ENCODE measurements at places on chromosomes 12 and 14.
A peak's percentile ranks its signal among the peaks of the same experiment; 100 is the strongest.

- DNase-seq: no peak
Measured at GRCh38 chr12:107352347-107353081, 259.2 kb upstream of the CRY1 start.

DNA sequence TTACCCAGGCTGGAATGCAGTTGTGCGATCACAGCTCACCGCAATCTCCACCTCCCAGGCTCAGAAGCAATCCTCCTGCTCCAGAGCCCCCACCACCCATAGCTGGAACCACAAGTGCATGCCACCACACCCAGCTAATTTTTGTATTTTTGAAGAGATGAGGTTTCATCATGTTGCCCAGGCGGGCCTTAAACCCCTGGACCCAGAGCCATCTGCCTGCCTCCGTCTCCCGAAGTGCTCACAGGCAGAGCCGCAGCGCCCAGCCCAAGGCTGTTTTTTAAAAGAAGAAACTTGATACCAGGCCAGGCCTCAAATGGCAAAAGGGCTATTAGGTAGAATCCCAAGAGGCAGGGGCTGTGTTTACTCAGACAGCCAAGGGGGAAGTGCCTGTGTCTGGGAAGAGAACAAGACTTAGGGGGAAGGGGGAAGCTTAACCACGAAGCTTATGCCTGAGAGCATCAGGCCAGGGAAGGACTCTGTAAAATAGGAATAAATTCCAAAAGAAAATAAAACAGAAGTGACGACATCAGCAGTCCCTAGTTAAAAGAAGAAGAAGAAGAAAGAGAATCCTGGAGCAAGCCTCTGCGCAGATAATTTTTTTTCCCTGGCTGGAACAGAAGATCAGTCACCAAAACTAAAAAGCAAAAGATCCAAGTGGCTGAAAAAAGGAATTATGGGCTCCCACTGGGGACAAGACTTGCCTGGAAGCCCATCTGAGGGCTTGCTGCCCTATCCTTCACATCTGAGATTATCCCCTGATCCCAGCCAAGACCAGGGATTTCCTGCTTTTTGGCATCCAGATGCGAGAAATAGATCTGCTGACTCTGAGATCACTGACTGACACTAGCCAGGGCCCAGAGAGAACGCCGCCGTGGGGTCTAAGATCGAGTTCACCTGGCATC, 170.5 kb downstream of the NDUFA12 start:
- no peak for DNase-seq

DNA sequence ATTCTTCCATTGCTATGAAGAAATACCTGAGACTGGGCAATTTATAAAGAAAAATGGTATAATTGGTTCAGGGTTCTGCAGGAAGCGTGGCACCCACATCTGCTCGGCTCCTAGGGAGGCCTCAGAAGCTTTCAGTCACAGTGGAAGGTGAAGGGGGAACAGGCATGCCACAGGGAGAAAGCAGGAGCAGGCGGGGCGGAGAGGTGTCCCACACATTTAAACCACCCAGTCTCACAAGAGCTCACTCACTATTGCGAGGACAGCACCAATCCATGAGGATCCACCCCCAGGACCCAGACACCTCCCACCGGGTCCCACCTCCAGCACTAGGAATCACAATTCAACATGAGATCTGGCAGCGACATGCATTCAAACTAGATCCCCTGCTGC, 56.0 kb upstream of the C14orf180 start:
- DNase-seq: no peak

GRCh38 chr14:101379842-101380241, 181.5 kb upstream of the DIO3 start:
- no peak for DNase-seq

DNA sequence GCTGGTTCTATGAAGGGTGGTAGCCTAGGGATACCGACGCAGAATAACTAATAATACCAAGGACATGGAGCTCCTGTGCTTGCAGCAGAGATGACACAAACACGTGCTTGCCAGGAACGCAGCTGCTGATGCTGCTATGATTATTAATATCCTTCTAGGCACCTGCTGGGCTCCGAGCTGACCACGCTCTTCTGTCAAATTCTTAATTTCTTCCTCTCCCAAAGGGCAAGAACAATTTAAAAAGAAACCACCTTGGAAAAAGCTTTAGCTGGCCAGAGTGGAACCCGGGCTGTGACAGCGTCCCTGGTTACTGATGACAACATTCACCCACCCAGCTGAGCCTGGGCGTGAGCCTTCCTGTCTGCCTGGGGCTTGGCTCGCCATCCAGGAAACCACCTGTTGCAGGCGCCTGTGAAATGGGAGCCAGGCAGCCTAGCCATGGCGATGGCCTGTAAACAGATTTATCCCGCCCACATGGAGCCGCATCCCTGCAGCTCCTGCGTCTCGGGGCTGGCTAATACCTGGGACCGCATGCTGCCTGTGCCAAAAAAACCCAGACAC, 28.8 kb downstream of the CLMN start:
- no peak for DNase-seq

DNA sequence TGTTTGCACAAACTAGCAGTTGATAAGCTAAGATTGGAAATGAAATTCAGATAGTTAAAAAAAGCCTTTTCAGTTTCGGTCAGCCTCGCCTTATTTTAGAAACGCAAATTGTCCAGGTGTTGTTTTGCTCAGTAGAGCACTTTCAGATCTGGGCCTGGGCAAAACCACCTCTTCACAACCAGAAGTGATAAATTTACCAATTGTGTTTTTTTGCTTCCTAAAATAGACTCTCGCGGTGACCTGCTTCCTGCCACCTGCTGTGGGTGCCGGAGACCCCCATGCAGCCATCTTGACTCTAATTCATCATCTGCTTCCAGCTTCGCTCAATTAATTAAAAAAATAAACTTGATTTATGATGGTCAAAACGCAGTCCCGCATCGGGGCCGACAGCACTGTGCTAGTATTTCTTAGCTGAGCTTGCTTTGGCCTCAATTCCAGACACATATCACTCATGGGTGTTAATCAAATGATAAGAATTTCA, 335.6 kb downstream of the TMEM121 start:
- peak; percentile 31 for DNase-seq

DNA sequence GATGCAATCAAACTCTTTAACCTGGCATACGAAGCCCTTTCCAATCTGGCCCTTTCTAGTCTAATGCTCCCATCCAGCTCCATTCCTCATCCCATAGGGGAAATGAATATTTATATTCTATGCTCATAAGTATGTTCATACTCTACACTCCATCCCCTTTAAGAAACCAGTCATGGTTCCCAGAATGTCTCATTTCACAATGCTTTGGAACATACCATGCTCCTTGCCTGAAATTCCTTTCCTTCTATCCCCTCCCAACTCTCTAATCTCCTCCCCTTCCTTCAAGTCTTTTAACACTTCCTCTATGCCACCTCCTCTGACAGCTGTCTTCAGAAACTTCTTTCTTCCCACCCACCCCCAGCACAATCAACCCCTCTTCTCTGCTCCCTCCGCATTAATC, 207.0 kb upstream of the CAND1 start:
- no peak for DNase-seq

DNA sequence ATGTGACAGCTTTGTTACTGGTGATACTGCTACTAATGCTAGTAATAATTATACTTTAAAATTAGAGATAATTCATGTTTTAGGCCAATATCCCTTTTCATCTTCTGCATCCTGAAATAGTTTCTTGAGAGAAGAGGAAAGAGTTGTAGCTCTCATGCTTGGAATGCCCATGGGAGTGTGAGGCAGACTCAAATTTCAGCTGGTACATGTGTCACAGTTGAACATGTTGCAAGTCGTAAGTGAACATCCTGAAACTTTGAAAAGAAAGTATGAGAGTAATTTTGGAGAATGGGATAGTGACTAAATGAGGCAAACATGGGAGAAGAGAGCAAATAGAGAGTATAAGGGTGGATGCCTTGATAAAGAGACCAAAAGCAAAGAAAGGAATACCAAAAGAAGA, 168.0 kb downstream of the TMTC3 start:
- no peak for DNase-seq

GRCh38 chr12:95105540-95105939, 32.1 kb upstream of the NR2C1 start:
- DNase-seq: no peak

DNA sequence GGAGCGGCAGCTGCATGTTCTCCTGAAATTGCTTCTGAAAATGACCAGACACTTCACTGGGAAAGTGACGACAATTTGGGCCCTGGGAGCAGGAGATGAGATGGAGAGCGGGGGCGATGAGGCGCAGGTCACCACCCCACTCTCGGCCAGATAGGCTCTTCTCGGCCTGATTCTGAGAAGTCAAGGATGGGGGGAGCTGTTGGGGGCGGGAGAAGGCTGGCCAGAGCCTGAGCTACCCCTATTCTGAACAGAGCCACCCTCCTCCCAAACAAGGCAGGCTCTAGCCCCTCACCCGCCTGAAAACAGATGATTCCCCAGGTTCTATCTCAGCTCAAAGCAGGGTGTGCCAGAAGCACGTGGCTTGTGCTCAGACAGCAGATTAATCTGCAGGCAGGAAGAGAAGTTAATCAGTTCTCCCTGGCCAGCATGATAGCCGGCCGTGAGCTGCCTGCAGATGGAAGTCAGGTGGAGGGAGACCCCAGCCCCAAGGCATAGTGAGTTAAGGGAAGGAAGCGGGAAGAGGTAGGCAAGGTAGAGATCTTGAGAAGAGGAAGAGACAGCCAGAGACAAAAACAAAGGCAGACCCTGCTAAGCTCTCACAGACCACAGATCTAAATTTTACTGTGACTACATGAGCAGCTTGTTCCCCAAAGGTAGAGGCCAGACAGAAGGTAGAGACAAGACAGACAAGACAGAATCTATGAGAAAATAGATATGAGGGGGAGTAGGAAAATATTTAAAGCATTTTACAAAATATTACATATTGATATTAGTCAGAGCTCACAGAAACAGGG, 10.9 kb upstream of the TAC3 start:
- no peak for DNase-seq

DNA sequence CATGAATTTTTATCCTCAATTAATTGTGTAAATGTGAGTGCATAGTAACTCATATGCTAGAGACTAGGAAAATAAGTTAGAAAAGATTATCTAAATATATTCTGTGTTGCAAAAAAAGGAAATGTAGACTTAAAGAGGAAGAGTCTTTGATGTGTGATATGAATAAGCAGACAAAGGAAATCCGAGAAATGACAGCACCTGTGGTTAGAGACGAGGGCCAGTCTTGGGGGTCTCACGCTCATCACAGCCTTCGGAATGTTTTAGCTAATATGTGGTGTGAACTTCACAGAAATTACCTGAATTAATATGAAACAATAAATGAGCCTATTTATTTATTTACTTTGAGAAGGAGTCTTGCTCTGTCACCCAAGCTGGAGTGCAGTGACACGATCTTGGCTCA, 11.6 kb downstream of the ATP6V0A2 start:
- DNase-seq: no peak

GRCh38 chr12:104699489-104700190, 242.9 kb downstream of the CHST11 start:
- DNase-seq: no peak

GRCh38 chr12:15278816-15279658, 43.3 kb upstream of the PTPRO start:
- DNase-seq: no peak

- DNase-seq: no peak
Measured at GRCh38 chr14:61499991-61500390, 178.6 kb downstream of the PRKCH start.

DNA sequence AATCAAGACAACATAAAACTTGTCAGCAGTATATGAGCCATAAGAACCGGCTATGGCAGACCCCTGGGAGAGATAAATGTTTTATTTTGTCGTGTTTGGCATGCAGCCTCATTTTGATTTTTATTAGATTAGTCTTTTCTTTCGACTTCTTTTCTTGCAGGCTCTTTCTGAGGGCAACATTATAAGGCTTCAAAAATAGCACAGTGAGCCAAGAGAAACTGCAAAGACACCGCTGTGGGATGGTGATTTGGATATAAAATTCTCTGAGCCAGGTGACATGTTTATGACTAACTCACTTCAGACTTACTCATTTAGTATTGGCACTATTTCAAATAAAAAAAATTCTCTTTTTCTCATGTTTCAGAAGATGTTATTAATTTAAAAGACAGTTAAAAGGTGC, 96.8 kb upstream of the PKP2 start:
- DNase-seq: no peak

DNA sequence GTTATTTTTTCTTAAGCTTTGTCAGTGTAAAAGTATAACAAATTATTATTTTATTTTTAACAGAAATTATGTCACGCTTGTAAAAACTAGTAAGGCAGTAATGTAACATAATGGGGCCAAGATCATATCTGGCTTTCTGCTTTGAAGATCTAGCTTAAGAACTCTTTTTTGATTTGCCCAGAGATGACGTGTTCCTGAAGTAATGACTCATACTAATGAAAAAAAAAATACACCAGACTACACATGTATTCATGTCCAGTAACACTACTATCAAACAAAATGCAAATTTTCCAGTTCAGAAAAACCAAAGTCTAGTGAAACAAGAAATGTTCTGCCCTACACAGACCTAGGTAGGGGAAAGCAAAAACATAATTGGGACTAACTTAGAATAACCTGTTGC, 432.2 kb upstream of the ATXN7L3B start:
- no peak for DNase-seq

- DNase-seq: no peak
Measured at GRCh38 chr12:96421014-96421413, 20.8 kb upstream of the CDK17 start.

DNA sequence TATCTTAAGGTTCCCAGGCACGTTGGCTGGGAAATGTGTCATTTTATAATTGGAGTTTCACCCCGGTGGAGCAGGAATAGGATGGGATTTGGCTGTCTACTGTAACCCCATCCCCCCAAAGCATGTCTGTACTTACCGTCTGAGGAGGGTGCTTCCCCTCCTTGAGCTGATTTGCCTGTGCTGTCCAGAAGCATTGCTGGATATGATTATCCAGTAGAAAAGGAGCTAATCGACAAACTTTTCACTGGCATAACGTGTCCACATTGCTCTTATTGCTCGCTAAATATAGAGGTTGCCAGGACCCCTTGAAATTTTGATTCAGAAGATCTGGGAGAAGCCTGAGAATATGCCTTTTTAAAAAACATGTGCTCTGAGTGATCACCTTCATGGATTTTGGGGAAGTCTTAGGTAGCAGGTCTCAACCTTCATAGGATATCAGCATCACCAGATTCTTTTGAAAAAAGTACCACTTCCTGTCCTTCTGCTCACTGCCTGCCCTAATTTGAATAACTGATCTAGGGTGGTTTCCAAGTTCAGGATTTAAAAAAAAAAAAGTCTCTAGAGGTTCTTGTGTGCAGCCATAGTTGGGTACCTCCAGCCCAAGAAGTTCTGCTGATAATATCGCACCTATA, 80.4 kb upstream of the KCNA1 start:
- no peak for DNase-seq

- DNase-seq: no peak
Measured at GRCh38 chr12:1750300-1750699, 59.4 kb downstream of the ADIPOR2 start.

DNA sequence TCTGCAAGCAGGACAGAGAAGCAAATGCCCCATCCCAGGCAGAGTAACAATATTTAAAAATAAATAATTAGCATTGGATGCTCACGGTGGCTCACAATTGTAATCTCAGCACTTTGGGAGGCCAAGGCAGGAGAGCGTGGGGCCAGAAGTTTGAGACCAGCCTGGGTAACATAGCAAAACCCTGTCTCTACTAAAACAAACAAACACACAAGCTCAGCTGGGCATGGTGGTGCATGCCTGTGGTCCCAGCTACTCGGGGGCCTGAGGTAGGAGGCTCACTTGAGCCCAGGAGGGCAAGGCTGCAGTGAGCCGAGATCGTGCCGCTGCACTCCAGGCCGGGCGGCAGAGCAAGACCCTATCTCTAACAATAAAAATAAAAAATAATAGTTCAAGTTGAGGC, 74.7 kb upstream of the NCOR2 start:
- DNase-seq: no peak
